Fibroblast of skin of scalp (primary cell): ENCODE measurements at places on chromosomes 13 and 19.
A peak's percentile ranks its signal among the peaks of the same experiment; 100 is the strongest.

DNA sequence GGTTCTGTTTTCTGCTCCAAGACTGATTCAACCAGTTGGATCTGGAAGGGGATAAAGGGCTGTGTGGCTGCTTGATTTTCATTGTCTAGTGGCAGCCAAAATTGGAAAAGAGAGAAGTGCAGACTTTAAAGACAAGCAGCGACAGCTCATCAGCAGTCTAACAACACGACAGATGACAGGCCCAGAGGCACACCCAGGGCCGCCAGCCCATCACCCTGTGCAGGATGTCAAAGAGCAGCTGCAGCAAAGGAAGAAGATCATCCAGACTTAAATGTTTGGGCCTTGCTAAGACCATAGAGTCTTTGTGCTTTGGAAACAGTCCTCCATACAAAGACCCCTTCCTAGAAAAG is 421.0 kb upstream of the KLF12 start:
- no peak for DNase-seq

GRCh38 chr19:33379151-33379829 is 5.8 kb downstream of the CEBPG start:
- no peak for DNase-seq

GRCh38 chr13:34993470-34993869 is 51.4 kb downstream of the NBEA start:
- no peak for DNase-seq

DNA sequence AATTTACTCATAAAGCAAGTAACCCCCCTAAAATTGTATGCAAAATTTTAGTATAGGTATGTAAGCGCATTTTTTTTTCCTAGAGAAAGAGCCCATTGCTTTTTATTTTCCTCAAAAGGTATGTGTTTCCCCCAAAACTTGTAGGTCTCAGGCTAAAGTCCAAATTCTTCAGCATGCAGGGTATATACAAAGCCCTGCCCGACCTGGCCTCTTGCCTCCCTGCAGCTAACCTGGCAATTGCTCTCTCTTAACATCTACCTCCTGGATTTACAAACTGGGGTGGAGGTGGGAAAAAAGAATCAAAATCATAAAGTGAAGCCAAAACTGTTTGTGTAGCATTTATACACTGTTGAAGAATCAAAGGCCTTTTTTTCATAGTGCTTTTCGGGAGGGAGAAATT is 107.8 kb downstream of the KCNRG start:
- no peak for DNase-seq

DNA sequence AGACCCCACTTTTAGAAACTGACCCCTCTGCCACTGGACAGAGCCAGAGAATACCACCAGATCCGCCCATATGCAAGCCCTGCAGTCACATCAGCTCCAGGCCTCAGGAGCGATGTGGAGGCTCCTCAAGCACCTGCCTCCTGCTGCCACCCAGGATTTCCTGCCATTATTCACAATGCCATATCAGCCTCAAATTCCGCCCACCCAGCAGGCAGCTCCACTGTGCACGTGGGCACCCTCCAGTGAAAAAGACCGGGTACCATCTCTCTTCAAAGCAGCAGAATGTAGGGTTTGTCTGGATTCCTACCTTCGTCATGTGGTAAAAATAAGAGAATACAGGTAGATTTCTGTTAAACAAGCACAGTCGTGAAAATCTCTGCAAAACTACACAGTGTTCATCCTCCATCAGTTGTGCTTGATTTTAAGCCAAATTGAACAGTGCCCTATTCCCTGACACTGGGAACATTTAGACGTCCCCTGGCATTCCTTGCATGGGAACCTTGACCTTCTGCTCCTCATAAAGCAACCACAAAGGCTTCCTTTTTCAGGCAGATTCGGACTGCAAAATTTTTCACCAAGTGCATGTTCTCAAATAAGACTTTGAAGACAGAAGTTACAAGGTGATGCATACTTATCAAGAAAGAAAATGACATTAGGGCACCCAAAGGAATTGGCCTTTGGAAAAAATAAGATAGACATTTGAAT is 56.4 kb downstream of the FAM124A start:
- DNase-seq, result no peak

DNA sequence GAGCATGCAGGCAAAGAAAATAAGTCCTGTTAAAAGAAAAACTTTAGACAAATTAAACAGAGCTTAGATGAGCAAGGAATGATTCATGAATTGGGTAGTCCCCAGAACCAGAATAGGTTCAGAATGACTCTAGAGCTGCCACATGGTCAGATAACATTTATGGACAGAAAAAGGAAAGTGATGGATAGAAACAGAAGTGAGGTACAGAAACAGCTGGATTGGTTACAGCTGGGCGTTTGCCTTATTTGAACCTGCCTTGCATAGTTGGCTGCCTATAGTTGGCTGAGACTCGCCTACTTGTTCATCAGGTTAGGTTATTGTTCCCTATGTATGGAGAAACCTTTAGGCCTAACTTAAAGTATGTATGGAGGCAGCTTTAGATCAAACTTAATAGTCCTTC is 35.4 kb downstream of the WDFY2 start:
- DNase-seq, result peak; percentile 71

GRCh38 chr13:110448230-110448629 is 113.3 kb downstream of the RAB20 start:
- peak; percentile 80 for DNase-seq

GRCh38 chr13:49353908-49354307 is 90.0 kb downstream of the CAB39L start:
- peak; percentile 40 for DNase-seq

DNA sequence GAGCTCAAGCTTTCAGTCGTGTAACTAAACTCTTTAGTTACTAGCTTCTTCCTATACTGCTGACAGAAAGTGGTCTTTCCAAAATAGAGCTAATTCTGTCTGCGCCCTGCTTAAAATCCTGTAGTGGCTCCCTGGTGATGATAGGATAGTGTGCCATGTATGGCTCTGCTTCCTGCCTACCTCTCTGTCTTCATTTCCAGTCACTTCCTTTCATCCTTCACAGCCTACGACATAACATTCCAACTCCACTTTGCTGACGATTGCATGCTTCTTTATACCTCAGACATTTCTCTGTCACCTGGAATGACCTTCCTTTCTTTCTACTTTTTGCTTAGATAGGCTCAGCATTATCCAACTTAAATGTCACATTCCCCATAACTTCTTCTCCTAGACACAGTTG is 190.8 kb downstream of the MAB21L1 start:
- DNase-seq, result no peak

GRCh38 chr13:27289011-27289665 is 18.5 kb downstream of the RASL11A start:
- DNase-seq, result no peak

DNA sequence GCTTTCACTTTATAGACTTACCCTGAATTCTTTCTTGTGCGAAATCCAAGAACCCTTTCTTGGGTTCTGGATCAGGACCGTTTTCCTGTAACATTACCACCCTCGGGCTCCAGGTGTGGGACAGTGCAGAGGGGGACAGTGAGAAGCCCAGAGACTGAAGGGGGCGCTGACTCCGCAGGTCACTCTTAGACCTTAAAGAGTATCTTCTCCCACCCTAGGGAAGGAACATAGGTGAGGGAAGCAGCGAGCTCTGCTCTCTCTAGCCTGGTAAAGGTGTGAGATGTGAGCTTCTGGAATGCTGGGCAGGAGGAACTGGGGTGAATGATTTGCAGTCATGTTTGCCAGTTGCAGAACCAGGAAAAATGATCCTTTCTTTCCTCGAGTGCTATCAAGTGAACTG is 80.8 kb upstream of the ZNF507 start:
- DNase-seq, result no peak

GRCh38 chr19:51024924-51025323 is 1.5 kb downstream of the KLK11 start:
- no peak for DNase-seq

GRCh38 chr19:45076029-45076850 is at the start of gene ZNF296:
Gene ZNF296, minus strand, starts transcription at chr19:45076478. Its CDS starts 105 bp downstream, at chr19:45076373.
- peak; percentile 42 for DNase-seq
